Hematopoietic multipotent progenitor cell treated with erythropoietin and hydrocortisone succinate and interleukin-3 and kit ligand, for 8 days (in vitro differentiated cells): ENCODE measurements at places on chromosomes 3 and 15.

- DNase-seq: no peak
Measured at GRCh38 chr15:97989299-97989698, 28.8 kb downstream of the ARRDC4 start.

DNA sequence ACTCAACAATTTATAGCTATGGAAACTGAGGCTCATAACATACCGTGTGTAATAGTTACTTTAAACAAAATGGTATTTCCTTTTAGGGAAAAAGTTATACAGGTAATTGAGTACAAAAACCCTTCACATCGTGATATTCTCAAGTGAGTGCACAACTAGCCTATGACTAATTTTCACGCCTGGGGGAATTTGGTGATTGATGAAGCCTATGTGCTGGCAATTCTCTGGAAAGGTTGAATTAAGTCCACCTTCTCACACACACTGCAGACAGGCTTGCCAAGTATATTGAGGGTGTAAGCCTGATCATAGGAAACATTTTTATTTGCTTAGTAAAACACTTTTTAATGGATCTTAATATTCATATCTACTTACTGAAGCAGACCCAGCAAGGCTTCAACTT is 41.3 kb upstream of the ROBO2 start:
- no peak for DNase-seq

DNA sequence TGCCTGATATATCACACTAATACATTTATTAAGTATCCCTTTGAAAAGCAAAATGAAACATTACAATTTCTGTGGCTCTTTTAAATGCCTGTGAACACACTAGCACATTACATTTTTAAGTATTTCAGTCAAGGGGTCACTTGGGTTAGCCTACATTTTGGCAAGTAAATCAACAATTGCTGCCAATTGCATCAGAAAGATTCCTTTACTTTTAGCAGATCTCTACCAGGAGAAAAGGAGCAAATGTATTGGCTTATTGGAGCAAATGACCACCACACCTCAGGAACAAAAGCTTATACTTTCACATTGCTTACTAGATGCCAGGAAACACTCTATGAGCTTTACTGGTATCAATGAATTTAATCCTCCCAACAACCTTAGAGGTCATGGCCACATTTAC is 947.1 kb downstream of the FHIT start:
- no peak for DNase-seq

DNA sequence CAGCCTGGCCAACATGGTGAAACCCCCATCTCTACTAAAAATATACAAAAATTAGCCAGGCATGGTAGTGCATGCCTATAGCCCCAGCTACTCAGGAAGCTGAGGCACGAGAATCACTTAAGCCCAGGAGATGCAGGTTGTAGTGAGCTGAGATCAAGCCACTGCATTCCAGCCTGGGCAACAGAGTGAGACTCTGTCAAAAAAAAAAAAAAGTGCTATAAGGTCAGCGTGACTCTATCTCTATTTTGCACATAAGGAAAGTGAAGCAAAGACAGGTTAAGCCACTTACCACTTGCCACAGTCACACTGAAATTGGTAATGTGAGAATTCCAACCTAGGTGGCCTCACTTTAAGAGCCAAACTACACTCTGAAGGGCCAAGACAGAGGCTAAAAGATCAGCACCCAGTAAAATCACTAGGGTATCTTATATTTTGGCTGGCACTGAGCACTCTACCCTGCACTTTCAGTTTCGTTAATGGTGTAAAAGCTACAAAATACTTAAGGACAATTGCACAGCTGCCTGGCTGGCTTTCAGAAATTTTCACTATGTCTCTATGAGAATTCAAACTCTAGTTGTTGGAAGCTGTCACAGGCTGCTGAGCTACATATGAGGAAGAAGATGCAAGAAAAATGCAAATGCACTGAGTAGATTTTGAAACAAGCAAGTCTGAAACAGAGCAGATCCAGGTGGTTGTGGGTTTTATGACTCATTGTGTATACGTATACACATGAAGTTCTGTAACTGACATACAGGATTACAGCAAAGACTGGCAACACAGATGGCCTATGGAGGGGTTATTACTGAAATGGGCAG is 32.7 kb downstream of the TRANK1 start:
- peak; percentile 70 for DNase-seq

- peak; percentile 71 for DNase-seq
Measured at GRCh38 chr3:184016811-184017671, 643 bp downstream of the ABCC5 start.

DNA sequence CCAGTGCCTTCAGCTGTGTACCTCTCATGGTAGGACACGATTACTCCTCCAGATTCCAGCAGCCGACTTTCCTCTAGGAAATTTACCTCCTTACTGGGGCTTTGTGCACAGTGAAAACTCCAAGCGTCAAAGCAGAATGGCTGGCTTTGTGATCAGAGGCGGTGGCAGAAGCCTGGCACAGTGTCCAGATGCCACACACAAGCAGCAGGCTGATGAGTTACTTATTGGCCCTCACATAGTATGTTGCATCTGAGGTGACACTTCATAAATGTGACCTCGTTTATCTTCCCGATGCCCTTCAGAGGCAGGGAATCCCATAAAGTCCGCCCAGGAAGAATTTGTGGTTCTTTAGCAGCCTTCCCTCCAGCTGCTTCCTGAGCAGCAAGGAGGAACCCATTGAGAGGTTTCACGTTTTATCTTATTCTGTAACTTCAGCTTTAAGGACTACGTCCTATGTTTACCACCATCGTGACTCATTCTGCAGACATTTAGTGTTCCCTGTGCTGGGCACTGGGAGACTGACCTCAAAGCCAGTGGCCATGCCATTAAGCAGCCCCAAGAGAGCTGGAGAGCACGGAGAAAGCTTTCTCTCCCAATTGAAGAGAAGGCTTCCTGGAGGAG is 107.1 kb upstream of the C15orf61 start:
- DNase-seq: no peak

DNA sequence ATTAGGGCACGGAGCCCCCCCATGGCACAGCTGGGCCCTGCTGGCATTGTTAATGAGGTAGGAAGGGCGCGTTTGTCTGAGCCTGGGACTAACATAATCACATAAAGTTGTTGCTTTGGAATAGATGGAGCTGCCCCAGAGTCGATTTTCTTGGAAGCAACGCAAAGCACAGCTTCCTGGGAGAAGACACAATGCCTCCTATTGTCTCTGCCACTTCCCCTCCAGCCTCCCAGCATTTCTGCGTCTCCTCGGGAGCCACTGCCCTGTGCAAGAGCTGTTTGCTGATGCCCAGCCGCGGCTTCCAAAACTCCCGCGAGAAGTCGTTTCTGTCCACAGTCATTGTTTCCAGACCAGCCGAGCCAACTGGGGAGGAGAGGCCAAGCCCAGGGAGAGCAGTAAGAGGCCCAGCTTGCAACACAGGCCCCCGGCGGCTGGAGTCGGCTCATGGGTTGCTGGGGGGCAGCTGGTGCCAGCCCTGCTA is 18.1 kb upstream of the ALDH1A3 start:
- DNase-seq: no peak

GRCh38 chr3:110859993-110860392 is 211.6 kb upstream of the NECTIN3 start:
- DNase-seq: no peak

- DNase-seq: no peak
Measured at GRCh38 chr3:128263118-128263517, 109.8 kb downstream of the EEFSEC start.

- DNase-seq: no peak
Measured at GRCh38 chr3:141887051-141887450, 10.6 kb downstream of the ATP1B3 start.

DNA sequence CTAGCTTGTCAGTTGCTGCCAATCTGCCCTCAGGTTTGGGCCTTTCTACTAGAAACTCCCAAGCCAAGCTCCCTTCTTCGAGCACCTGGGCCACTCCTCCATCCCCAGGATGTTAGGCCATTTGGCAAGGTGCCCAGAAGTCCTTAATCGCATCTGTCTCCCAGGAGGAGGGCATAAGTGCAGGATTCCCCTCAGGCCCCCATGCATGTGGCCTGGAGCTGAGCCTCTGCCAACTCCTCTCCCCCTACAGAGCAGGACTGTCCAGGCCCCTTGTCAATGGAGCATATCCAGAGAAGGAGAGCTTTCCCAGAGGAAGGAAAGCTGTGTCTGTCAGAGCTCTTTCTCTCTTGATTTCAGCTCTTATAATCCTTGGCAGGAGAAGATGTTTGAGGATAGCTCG is 182.6 kb upstream of the ROPN1 start:
- no peak for DNase-seq

DNA sequence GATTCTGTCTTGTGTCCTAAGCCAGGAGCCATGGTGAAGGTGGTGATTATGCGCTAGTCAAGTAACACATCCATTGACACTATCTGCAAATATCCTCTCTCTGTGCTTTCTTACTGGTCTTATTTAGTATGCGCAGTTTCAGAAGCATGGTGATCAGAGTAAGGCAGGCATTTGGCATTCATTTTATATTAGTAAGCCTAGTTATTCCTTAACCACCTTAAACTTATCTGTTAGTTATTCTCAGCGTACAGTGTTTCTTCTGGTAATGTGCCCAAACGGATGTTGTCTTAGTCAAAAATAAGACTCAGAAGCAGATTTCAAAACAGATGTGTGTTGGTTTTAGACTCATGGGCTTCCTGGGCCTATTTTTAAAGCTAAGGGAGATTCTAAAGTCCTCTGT is 329.2 kb downstream of the GRM7 start:
- DNase-seq: no peak

DNA sequence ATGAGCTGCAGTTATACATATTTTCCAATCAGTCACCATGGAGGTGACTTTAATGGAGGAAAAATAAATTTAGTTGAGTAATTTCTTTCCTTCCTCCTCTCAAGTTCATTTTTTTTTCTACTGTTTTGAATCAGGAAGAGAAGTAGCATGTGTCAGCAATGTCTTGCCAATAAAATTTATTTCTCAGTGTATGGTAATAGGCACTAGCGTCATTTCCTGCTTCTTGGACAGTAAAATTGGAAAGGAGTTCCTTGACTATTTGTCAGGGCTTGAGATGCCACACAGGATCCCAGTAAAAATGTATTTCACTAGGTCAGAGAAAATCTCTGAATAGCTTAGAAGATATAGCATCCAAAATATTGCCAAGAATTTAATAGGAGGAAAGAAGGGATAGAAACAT is 605.9 kb downstream of the ROBO1 start:
- no peak for DNase-seq

GRCh38 chr3:111324151-111324550 is 217.8 kb upstream of the CD96 start:
- DNase-seq: no peak

DNA sequence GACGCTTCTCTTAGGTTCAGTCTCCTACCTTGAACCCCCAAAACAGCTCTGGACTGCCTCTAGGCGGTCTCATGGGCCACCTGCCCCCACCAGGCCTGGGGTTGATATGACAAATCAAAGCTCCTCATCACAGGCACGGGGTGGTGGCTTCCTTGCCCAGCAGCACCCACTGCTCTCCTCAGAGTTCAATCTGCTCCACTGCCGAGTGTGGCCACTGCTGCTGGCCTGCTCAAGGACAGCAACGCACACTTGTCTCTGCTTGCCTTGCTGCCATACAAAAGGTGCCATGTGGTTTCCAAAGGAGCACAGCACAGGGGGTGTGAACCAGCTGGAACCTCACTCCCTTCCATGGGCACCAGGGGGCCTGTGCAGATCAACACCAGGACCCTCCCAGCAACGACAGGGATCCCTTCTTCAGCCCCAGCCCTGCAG is 10.2 kb downstream of the KBTBD13 start:
- DNase-seq: no peak

DNA sequence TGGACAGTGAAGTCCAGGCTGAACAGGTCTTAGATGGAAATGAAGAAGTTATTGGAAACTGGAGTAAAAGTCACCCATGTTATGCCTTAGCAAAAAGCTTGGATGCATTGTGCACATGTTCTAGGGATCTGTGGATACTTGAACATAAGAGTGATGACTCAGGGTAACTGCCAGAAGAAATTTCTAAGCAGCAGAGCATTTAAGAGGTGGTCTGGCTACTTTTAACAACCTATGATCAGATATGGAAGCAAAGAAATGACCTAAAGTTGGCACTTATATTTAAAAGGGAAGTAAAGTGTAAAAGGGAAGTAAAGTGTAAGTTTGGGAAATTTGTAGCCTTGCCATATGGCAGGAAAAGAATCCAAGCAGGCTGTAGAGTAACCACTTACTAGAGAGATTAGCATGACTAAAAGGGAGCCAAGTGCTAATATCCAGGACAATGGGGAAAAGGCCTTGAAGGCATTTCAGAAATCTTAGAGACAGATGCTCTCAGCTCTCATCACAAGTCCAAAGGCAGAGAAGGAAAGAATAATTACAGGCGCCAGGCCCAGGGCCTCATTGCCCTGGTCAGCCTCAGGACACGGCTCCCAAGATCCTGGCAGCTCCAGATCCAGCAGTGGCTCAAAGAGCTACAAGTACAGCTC is 73.9 kb upstream of the KCNH8 start:
- DNase-seq: no peak

DNA sequence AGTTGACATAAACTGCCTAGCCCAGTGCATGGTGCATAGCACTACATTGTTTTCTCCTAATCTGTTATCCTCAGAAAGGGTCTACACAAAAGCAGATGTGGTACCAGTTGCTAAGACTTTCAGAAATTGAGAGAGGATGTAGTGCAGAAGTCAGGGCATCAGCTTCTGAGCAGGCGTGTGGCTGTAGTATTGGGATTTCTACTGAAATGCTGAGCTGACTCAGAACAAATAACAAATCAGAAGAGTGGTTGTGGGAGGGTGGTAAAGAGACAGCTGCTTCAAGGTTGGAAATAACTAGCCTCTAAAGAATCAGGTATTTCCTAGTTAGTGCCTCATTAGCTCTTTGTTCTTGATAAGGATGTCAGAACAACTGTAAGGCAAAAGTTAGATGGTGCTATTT is 161.3 kb downstream of the AKAP13 start:
- no peak for DNase-seq
